ENCODE measurements at places on chromosomes 5 and 9. TPM values are rescaled to one million over a fixed set of nuclear protein-coding genes. Genes with fewer than 3 reads are reported as not detected.

- no peak for DNase-seq
- H3K36me3 ChIP-seq, result no peaks in the 10 kb centered on the region
- no peak overlapping the region for H3K27ac ChIP-seq
Measured at GRCh38 chr9:17191082-17191481, 56.2 kb downstream of the CNTLN start.

Gene PLPPR1
- 4.6 TPM for total RNA-seq

DNA sequence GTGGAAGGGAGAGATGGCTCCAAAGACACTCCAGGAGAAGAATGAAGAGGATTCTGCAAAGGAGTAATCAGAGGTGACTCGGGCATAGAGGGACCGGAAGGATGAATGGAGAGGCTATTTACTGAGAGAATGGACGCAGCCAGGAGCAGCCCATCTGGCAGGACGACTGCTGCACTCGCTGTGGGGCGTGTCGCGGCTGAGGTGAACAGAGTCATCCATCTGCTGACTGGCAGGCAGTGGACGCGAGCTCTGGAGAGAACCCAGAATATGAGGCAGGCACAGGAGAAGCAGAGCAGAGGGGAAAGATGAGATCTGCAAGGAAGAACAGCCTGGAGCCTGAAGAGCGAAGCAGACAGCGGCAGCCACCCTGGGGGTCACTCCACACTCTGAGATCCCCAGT, 16.4 kb downstream of the FGF1 start:
- peak; percentile 36 for DNase-seq
- no peaks in the 10 kb centered on the region for H3K36me3 ChIP-seq
- no peaks in the 10 kb centered on the region for H3K27me3 ChIP-seq
- H3K4me1 ChIP-seq, result peaks cover 3% of the 10 kb centered on the region

Gene GTF2H2C
- total RNA-seq, result 22.9 TPM

Gene PDE8B
- total RNA-seq, result 1.8 TPM

DNA sequence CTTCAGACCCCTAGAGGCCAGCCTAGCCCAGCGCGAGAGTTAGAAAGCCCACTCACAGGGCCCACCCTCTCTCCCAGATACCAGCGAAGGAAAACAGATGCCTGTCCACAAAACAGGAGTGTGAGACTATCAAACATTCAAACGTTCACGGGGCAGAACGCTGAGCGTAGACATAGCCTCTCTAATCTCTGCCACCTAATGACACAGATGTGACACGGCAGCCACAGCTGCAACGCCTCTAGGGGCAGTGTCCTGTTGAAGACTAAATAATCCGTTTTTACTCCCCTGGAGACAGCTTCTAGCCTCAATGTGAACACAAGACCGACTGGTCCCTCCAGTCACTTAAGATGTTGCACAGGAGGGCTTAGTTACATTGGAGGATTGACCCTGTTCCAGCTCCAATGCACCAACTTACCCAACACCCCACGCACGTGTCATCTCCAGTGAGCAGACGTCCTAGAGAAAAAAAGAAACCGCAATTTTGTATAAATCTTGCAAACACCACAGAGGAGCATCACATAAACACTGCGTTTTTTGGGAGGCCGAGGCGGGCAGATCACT, 14.3 kb downstream of the DIPK1B start:
- no peak overlapping the region for H3K27ac ChIP-seq
- H3K4me3 ChIP-seq, result peak overlapping the region; percentile 99
- H3K4me1 ChIP-seq, result peaks cover 9% of the 10 kb centered on the region
- DNase-seq, result peak; percentile 70

DNA sequence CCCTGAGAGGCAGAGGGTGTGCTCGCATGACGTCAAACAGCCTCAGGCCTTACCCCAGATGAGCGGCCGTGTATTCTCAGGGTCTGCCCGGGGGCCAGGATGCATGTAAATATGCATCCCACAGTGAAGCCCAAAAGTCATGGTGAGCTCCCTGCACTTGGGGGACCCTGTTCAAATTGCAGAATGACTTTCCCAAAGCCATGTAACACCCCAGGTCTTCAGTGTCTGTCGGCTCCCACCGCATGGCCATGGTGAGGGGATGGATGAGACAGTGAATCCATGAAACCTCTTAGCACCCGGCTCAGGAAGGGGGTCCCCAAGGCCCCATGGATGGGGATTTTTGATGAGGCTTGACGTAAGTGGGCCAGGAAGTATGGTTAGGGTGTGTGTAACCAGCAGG, 9.3 kb upstream of the COL5A1 start:
- no peaks in the 10 kb centered on the region for H3K36me3 ChIP-seq
- H3K27me3 ChIP-seq, result no peaks in the 10 kb centered on the region
- no peak overlapping the region for H3K27ac ChIP-seq
- no peaks in the 10 kb centered on the region for H3K4me1 ChIP-seq
- DNase-seq, result peak; percentile 25

Gene OSMR
- total RNA-seq, result 1.3 TPM

DNA sequence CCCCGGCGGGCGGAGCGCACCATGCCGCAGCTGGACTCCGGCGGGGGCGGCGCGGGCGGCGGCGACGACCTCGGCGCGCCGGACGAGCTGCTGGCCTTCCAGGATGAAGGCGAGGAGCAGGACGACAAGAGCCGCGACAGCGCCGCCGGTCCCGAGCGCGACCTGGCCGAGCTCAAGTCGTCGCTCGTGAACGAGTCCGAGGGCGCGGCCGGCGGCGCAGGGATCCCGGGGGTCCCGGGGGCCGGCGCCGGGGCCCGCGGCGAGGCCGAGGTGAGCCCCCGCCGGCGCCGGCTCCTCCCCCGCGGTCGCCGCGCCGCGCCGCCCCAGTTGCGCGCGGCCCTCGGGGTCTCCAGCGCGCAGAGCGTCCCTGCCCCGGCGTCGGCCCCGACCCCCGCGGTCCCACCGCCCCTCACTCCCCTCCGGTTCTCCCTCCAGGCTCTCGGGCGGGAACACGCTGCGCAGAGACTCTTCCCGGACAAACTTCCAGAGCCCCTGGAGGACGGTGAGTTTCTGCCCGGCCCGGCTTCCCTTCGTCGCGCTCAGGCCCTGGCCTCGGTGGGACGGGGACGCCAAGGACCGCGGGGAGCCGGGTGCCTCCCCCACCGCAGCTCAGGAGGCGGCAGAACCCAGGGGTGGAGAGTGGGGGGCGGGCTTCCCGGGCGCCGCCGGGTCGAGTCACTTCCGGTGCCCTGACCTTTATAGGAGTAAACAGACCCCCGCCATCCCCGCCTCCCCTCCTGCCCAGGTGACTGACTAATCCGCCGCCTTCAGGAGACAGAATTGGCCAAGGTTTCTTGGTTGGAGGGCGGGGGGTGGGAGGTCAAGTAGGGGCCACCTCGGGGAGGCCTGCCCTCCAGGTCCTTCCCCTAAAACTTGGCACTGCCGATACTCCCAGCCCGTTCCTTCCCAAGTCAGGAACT, 665 bp downstream of the TCF7 start:
- no peak overlapping the region for H3K27ac ChIP-seq
- no peaks in the 10 kb centered on the region for H3K27me3 ChIP-seq
- peak overlapping the region; percentile 76 for H3K4me3 ChIP-seq
- peaks cover 23% of the 10 kb centered on the region for H3K36me3 ChIP-seq

Gene PCDHB10
- 2.9 TPM for total RNA-seq

- no peak overlapping the region for H3K27ac ChIP-seq
- H3K4me3 ChIP-seq, result no peak overlapping the region
- DNase-seq, result no peak
- H3K4me1 ChIP-seq, result no peaks in the 10 kb centered on the region
Measured at GRCh38 chr9:111966861-111967291, 70.3 kb downstream of the UGCG start.

- peaks cover 38% of the 10 kb centered on the region for H3K36me3 ChIP-seq
- H3K27ac ChIP-seq, result no peak overlapping the region
- no peaks in the 10 kb centered on the region for H3K27me3 ChIP-seq
- H3K4me3 ChIP-seq, result no peak overlapping the region
Measured at GRCh38 chr5:619444-619843, 7.3 kb downstream of the CEP72 start.

Gene KLF4
- 1.7 TPM for total RNA-seq

GRCh38 chr9:114629563-114630090, 18.5 kb downstream of the TMEM268 start:
- no peaks in the 10 kb centered on the region for H3K4me1 ChIP-seq
- no peak overlapping the region for H3K27ac ChIP-seq
- no peak overlapping the region for H3K4me3 ChIP-seq
- H3K36me3 ChIP-seq, result peaks cover 28% of the 10 kb centered on the region

- no peaks in the 10 kb centered on the region for H3K27me3 ChIP-seq
- no peaks in the 10 kb centered on the region for H3K4me1 ChIP-seq
- H3K4me3 ChIP-seq, result peak overlapping the region; percentile 94
- no peak overlapping the region for H3K27ac ChIP-seq
- DNase-seq, result peak; percentile 82
- no peaks in the 10 kb centered on the region for H3K36me3 ChIP-seq
Measured at GRCh38 chr5:79236970-79237739, 1.2 kb downstream of the JMY start.

- no peak for DNase-seq
- no peak overlapping the region for H3K4me3 ChIP-seq
- peaks cover 2% of the 10 kb centered on the region for H3K27me3 ChIP-seq
- H3K27ac ChIP-seq, result no peak overlapping the region
- no peaks in the 10 kb centered on the region for H3K36me3 ChIP-seq
- H3K4me1 ChIP-seq, result no peaks in the 10 kb centered on the region
Measured at GRCh38 chr5:169350016-169350415, 49.1 kb upstream of the SLIT3 start.

Gene LHX2
- 0.29 TPM for total RNA-seq

DNA sequence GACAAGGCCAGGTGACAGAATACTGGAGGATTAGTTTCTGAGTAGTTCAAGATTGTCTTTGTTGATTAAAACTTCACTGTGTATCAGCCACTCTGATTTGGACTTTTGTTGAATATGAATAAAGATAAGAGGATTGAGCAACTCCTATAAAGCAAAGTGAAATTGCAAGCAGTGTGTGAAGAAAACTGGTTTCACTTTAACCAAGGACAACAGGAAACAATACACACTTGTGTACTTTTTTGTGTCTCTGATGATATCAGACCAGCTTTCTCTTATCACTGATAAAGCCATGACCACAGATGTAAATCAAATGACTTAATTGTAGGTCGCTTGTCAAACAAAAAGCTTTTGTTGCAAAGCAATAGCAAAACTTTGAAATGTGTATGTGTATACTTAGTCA, 268.6 kb downstream of the FER start:
- no peaks in the 10 kb centered on the region for H3K36me3 ChIP-seq
- no peak overlapping the region for H3K27ac ChIP-seq
- no peaks in the 10 kb centered on the region for H3K27me3 ChIP-seq
- no peak for DNase-seq
- no peak overlapping the region for H3K4me3 ChIP-seq

Gene COL15A1
- 0.27 TPM for total RNA-seq

DNA sequence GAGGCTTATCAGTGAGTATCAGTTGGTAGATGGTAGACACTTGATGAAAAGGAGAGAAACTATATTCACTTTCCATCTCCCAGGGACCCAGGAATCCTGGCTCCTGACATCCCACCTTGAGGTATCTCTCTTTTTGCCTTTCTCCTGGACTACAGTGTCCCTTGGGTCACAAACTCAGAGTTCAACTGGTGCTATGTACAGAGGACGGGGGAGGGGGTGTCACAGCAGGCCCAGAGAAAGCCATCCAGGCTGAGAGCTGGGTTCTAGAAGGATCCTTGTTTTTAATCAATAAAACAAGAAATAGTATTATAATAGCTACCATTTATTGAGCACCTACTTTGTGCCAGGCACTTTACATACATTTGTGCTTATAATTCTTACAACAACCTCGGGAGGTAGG, 10.3 kb downstream of the MYORG start:
- no peaks in the 10 kb centered on the region for H3K27me3 ChIP-seq
- H3K4me3 ChIP-seq, result peak overlapping the region; percentile 36
- no peak for DNase-seq
- H3K4me1 ChIP-seq, result peaks cover 9% of the 10 kb centered on the region
- no peak overlapping the region for H3K27ac ChIP-seq

- H3K4me3 ChIP-seq, result no peak overlapping the region
- H3K27ac ChIP-seq, result peak overlapping the region; percentile 71
- DNase-seq, result peak; percentile 77
- H3K4me1 ChIP-seq, result peaks cover 3% of the 10 kb centered on the region
Measured at GRCh38 chr5:55030220-55030619, 6.2 kb downstream of the GZMK start.

- no peak for DNase-seq
- H3K4me1 ChIP-seq, result no peaks in the 10 kb centered on the region
- H3K27me3 ChIP-seq, result no peaks in the 10 kb centered on the region
- H3K27ac ChIP-seq, result no peak overlapping the region
- no peaks in the 10 kb centered on the region for H3K36me3 ChIP-seq
Measured at GRCh38 chr9:75184471-75184870, 96.2 kb downstream of the OSTF1 start.

DNA sequence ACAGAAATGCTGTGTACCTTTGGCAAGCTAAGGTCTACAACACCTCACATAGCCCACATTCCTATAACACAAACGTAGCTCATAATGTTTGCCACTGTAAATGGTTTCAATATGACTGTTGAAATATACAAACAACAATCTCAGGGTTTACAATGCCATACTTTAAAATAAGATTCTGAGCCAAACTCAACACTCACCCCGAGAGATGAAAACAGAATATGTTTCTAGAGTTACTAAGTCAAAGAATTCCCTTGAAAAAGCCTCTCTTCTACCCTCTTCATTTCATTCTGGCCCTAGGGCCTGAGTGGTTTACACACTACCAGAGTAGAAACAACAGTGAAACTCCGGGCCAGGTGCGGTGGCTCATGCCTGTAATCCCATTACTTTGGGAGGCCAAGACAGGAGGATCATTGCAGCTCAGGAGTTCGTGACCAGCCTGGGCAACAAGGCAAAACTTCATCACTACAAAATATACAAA, 72.6 kb downstream of the MYO10 start:
- peaks cover 75% of the 10 kb centered on the region for H3K36me3 ChIP-seq
- no peaks in the 10 kb centered on the region for H3K27me3 ChIP-seq
- no peak overlapping the region for H3K4me3 ChIP-seq
- no peak for DNase-seq
- H3K27ac ChIP-seq, result no peak overlapping the region

DNA sequence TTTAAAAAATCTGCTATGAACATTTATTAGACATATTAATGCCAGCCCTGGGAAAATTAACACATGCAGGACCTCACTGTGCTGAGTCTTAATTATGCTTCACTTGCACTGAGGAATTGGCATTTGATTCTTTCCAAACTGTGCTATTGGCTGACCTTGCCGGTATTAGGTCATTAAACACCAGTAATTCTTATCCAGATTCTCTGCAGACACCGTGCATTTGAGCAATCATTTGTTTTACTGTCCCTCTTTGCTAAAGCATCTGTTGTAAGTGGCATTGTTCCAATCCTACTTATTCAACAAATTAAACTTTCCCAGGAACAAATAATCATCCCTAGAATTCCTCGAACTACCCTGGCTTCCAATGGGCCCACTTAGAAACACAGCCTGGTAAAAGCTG, 145.0 kb downstream of the SLC12A2 start:
- H3K27me3 ChIP-seq, result no peaks in the 10 kb centered on the region
- H3K4me3 ChIP-seq, result no peak overlapping the region
- no peaks in the 10 kb centered on the region for H3K4me1 ChIP-seq
- DNase-seq, result no peak
- no peaks in the 10 kb centered on the region for H3K36me3 ChIP-seq
- H3K27ac ChIP-seq, result no peak overlapping the region

Gene SLC34A3
- not detected for total RNA-seq

Gene FUT7
- total RNA-seq, result not detected

- DNase-seq, result no peak
- H3K36me3 ChIP-seq, result no peaks in the 10 kb centered on the region
- H3K4me1 ChIP-seq, result no peaks in the 10 kb centered on the region
- no peak overlapping the region for H3K4me3 ChIP-seq
Measured at GRCh38 chr5:102411-103043, 10.6 kb downstream of the PLEKHG4B start.

GRCh38 chr5:34735491-34736426, 79.6 kb downstream of the RAI14 start:
- H3K36me3 ChIP-seq, result peaks cover 24% of the 10 kb centered on the region
- H3K4me1 ChIP-seq, result peaks cover 3% of the 10 kb centered on the region
- H3K27ac ChIP-seq, result no peak overlapping the region
- DNase-seq, result no peak
- no peak overlapping the region for H3K4me3 ChIP-seq

Gene AQP3
- 3.1 TPM for total RNA-seq

Measured in endodermal cell (in vitro differentiated cells).